Urinary bladder (tissue), 4 donors: ENCODE measurements at places on chromosomes 4 and X. TPM values are rescaled to one million over a fixed set of nuclear protein-coding genes. Genes with fewer than 3 reads are reported as not detected.

GRCh38 chrX:13430136-13430827, 110.4 kb upstream of the ATXN3L start:
- no peak for DNase-seq

GRCh38 chr4:107348188-107349050, 312.3 kb upstream of the DKK2 start:
- no peak for DNase-seq

DNA sequence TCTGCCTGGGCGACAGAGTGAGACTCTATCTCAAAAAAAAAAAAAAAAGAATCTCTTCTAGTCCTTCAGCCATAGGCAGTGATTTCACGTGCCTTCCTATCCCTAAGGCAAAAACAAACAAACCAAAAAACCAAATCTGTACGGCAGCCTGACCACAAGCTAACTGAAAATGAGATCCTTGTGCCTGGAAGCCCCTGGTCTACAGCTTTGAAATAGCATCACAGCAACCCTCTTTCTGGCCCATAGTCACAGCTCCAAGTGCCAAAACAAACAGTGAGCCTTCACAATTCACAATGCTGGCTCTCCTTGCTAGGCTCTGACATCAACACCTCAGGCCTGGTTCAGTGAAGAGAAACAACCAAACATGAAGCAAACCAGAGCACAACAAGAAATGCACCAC, 46.1 kb downstream of the TMEM150C start:
- no peak for DNase-seq

DNA sequence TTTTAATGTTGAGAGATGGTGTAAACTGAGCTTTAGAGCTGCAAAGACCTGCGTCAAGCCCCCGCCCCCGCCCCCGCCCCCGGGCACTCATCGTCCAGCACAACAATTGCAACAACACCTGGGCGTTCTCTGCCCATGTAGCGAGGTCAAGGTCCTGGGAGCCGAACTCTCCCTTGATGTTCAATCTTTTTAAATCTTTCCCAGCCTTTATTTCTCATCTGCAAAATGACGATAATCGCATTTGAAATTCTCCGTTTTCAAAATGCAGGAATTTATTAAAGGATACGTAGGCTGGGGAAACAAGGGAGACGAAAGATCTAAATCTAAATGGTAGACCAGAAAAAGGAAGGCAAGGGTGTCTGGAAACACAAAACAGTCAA, 648 bp upstream of the MSMO1 start:
- peak; percentile 46 for DNase-seq

FAM47A gene
- not detected for polyA plus RNA-seq

CSN1S1 gene
- polyA plus RNA-seq, result 0.19 TPM

GSTCD gene
- 3.7 TPM for polyA plus RNA-seq
